Stimulated activated CD4-positive, alpha-beta T cell treated with anti-CD3 and anti-CD28 coated beads, Interleukin-1b, Interleukin-23, amount 100 ng/mL, for 1 hour (primary cell): ENCODE measurements at places on chromosomes 16 and 17.

GRCh38 chr16:15051387-15051951, 4.4 kb downstream of the NTAN1 start:
- no peak for DNase-seq

- DNase-seq, result no peak
Measured at GRCh38 chr17:41739661-41740352, 5.4 kb upstream of the HAP1 start.

DNA sequence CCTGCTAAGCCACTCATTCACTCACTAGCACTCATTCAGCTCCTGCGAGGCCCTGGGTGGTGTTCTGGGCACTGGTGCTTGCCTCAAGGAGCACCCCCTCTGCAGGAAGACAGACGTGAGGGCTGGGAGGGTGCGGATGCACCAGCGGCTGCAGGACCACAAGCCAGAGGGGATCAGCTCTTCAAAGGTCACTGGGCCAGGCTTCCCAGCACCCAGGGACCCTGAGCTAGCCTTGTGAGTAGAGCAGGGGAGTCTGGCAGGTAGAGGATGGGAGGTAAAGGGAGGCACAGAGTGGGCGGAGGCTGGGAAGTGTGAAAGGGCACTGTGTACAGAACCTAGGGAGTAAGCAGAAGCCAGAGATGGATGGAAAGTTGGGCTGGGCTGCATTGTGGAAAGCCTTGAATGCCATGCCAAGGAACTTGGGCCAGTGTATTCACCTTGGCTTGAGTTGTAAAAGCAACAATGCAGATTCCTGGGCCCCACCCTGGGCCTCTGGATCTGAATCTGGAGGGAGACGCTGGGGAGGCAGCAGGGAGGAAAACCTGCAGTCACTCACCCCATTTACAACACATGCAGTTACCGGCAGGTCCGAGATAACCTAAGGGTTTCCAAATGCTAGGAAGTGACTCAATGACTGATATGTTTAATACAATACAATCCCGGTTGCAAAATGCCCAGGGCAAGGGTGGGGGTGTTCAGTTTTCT, 1.7 kb downstream of the IL4R start:
- peak; percentile 21 for DNase-seq

DNA sequence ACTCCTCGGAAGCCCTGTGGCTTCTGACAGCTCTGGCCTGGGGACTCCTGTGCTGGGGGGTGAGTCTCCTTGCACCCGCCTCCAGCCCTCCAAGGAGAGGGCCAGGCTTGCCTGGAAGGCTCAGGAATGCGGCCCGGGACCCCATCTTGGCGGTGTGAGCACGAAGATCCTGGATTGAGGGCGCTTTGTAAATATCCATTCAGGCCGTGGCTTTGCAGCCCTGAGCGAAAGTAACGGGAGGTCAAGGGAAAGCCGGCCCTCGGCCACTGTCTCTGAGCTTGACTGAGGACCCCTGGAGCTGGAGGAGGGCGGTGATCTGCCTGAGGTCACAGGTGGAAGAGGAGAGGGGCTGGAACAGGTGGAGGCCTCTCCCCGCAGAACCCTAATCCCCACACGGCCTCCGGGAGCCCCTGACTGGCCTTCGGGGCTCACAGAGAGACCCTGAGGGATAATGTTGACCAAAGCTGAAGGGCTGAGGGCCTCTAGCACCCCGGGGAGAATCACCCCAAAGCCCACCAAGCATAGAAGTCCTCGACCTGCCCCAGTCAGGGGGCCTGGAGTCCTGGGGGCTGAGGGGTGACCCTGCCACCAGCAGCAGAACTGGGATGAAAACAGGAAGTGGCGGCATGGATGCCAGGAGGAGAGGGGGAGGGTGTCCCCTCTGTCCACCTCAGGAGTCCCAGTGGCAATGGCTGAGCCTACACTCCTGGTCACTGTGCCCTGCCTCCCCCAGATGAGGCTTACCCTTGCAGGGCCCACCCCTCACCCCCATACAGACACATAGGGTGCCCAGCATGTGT, 8.3 kb upstream of the RASD1 start:
- no peak for DNase-seq

DNA sequence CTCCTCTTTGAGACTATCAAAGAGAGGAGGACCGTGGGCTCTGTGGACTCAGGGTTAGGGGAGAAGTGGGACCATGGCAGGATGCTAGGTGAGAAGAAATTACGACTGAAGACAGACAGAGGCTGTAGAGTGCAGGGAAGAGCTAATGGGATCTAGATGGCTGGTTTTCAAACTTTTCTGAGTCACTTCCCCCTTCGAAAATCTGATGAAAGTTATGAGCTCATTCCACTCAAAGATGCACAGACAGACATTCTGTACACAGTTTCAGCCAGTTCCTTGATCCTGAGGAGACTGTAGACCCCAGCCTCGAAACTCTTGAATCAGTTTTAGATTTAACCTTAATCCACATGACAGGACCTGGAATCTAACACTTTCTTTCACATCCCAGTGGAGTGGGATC, 40.7 kb downstream of the RGS9 start:
- DNase-seq, result no peak

GRCh38 chr16:54407596-54407995, 121.0 kb upstream of the IRX3 start:
- no peak for DNase-seq

- no peak for DNase-seq
Measured at GRCh38 chr17:74531231-74531761, at the start of gene CD300LB. TSS of gene CD300LB (minus strand) at chr17:74531475. CDS start at chr17:74531350, 125 bp downstream.

GRCh38 chr16:88561485-88562359, 8.5 kb upstream of the ZC3H18 start:
- peak; percentile 18 for DNase-seq

DNA sequence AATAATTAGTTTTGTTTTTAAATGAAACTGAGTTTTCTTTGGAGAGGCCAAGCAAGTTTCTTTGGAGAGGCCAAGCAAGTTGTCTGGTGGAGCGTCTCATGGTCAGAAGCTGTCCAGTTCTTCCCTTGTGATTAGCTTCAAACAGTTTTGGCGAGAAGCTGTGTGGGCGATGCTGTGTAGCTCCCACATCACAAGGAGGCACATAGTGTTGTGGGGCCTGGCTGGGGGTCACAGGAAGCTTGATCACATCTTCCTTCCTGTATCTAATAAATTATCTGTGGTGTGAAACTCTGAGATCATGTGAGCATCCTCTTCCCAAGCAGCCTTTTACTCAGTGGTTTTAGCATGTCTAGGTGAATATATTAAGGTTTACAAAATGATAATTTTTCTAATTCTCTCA, 33.9 kb downstream of the SPECC1 start:
- DNase-seq, result no peak

- no peak for DNase-seq
Measured at GRCh38 chr17:333626-334396, 18.8 kb downstream of the RPH3AL start.

DNA sequence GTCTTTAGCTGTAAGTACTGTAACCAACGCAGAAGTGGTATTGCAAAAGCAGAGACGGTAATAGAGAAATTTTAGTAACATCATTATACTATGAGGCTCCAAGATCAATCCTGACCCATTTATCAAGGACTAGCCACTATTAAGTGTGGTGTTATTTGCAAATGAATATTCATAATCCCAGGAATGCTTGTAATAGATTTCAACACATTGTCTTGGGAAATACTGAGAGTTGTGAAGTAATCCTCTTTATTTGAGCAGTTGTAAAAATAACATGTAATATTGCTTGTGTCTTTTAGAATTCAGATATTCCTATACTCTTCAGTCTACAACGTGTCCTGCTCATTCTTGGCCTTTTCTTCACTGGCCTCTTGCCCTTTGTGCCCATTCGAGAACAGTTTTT, 46.4 kb downstream of the GDPD1 start:
- no peak for DNase-seq

DNA sequence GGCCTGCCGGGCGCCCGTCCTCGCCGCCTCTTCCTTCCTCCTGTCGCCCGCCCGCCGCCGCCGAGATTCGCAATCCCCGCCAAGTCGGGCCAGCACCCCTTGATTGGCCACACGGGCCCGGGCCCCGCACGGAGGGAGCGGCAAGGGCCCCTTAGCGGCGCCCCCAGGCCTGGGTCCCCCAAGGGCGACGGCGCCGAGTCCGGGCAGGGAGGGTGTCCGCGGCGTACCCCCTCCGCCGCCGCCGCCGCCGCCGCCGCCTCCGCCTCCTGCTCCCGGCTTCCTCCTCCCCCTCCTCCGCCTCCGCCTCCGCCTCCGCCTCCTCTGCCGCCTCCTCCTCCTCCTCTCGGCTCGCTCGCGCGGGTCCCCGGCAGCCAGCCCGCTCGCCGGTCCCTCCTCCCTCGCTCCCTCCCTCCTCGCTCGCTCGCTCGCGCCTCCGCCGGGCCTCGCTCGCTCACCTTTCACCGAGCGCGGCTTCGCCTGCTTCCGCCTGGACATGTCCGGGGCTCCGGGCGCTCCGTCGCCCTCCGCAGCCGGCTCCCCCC, 561 bp downstream of the ZNF423 start:
- no peak for DNase-seq

GRCh38 chr16:67928561-67929364, 2.9 kb downstream of the CTRL start:
- peak; percentile 41 for DNase-seq

DNA sequence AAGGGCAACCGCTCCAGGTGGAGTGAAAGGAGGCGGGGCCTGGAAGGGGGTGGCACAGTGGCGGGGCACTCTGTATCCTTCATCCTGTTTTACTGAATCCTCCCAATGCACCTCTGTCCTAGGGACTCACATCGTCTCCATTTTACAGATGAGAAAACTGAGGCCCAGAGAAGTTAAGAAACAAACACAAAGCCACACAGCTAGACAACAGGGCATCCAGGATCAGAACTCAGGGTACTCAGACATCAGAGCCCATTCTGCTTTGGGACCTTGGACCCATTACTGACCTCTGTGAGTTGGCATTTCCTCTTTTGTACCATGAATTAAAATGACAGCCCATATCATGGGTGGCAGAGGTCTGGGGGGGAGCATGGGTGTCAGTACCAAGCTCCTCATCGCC, 129.2 kb downstream of the CPPED1 start:
- DNase-seq, result no peak

- DNase-seq, result no peak
Measured at GRCh38 chr16:3800477-3801270, 79.8 kb downstream of the CREBBP start.

DNA sequence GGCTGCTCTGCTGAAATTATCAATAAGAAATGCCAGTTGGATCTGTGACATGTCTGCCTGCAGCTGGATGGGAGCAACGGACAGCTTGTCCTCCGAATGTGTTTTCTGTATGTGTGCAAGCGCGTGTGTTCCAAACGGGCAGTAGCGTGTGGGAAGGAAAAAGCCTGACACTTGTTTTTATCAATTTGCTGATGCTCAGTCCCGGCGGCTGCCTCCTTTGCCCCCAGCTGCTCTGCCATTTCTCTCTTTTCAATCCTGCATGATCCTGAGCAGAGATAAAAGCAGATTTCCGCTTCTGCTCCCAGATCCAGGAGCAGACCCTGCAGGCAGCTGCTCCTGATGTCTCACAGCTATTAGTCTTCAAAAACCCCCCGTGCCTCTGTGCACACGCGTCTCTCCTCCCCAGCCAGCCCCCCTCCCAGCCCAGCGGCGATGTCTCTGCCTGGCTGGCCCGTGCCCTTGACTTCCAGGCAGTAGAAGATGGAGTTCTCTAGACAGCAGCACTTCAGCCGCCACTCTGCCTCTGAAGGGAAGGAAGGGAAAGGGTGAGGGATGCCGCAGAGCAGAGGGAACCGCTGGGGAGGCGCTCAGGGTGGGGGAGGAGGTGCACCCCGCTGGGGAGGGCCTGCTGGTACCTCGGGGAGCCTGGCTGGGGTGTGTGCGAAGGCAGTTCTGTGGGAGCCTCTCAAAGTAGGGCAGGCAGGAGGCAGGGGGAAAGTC, 4.1 kb downstream of the PRCD start:
- DNase-seq, result no peak

GRCh38 chr17:13671771-13672170, 70.0 kb upstream of the HS3ST3A1 start:
- no peak for DNase-seq

DNA sequence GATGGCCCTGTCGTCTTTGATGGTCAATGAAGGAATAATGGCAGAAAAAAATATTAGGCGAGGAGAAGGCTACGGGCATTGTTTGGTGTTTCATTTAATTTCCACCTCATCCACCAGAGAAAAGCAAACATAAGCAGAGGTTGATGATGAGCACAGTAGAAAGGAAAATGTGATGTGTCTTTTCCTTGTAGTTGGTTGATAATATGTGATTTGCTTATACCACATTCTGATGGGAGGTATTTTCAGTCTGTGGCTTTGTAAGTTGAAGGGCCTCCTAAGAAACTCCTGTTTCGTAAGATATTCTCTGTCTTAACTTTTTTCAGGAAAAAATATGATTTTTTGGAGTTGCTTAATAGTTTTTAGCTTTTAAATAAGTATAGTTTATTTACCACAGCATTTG, 215.7 kb downstream of the PRKCA start:
- no peak for DNase-seq

DNA sequence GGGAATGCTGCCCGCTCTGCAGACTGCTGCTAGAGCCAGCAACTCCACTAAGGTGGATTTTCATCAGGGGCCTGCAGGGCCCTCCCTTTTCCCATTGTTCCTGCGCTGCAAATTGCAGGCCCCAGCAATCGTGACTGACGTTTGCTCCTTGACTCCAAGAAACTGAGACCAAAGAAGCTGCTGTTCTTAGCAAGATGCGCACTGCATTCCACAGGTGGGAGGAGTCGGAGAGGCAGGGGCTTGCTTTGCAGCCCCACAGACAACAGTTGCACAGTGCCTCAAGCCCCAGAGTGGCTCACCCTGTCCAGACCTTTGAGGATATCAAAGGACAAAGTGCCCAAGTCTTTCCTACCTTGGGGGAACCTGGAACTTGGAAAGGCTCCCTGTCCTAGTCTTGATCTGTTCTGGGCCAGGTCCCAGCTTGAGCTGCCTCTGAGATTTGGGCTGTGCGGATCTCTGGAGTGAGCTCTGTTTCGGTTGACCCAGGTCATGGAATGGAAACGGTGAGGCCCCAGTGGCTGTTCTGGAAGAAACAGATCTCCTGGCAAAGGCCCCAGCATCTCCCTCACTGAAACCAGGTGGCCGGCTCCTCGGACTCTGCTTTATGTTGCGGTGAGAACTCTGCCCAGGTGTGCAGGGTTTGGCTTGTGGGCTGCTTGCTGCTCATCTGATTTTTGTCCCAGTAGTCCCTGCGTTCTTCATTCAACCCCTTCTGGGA, 24.9 kb downstream of the PLCD3 start:
- DNase-seq, result no peak

DNA sequence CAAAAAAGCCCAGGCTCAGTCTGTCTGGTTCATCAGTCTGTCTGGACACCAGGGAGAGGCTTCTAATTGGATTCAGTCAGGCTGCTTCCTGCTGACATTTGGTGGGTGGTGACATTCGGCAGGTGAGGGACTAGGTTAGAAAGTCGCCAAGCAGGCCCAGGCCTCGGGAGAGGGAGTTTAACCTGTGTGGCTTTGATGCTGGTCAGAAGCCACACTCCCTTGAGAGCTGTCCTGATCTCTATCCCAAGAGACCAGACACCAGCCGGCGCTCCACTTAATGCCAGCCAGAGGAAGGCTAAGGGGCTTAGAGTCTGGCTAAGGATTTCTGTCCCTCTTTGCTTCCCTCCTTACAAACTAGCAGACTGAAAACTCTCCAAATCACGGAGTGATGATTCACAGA, 135.0 kb downstream of the GSG1L start:
- no peak for DNase-seq

- no peak for DNase-seq
Measured at GRCh38 chr17:66687570-66688284, 147.2 kb upstream of the CACNG5 start.
